ENCODE measurements at places on chromosomes 5 and 9.

DNA sequence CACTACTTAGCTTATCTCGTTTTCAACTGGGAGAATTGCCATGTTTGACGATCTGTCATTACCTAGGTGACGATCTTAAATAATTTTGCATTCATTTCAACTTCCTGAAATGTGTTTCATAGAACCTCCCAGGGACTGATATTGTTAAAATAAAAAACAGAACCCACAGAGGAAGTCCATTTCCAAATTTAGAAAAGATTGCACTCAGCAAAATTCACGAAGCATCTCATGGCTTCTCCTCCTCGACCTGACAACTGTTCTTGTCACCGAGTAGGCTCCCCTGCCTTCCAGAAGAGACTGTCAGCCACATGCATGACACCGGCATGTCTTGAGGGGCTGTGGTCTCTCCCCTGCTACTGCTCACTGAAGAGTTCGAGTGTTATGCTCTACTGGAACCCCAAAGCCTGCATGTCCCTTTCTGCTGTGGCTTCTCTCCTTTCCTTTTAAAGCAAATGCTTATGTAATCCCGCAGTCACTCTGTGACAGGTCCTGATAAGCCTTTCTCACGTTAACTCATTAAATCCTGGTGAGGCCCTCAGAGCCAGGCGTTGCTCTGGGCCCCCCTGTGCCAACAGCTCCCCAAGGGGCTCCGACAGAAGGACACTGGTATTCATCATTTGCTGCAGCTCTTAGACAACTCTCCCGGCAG lies 26.8 kb upstream of the ANKRD33B start:
- no peak for DNase-seq

DNA sequence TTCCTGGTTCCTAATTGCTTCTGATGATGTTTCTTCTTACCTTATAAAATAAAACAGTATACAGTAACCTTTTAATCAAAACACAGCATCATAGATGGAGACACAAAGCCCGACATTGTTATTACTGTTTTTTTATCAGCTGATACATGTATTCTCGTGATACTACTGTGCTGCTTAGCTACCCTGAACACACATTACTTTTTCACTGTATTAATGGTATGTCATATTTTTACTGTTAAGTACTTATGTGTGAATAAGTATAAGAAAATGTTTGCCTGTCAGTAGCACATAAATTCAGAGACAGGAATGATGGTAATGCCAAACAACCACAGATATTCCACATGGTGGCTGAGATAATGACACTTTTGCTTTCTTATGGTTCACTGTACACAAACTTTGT lies 68.7 kb downstream of the RAB24 start:
- DNase-seq, result no peak

- DNase-seq, result no peak
Observed at GRCh38 chr9:124870723-124871122, 8.8 kb downstream of the ARPC5L start.

GRCh38 chr5:103260951-103261350 lies 2.4 kb downstream of the MACIR start:
- DNase-seq, result no peak

GRCh38 chr5:169997798-169998197 lies 17.5 kb upstream of the INSYN2B start:
- DNase-seq, result no peak

- DNase-seq, result no peak
Observed at GRCh38 chr5:50710838-50711237, 44.4 kb downstream of the PARP8 start.

DNA sequence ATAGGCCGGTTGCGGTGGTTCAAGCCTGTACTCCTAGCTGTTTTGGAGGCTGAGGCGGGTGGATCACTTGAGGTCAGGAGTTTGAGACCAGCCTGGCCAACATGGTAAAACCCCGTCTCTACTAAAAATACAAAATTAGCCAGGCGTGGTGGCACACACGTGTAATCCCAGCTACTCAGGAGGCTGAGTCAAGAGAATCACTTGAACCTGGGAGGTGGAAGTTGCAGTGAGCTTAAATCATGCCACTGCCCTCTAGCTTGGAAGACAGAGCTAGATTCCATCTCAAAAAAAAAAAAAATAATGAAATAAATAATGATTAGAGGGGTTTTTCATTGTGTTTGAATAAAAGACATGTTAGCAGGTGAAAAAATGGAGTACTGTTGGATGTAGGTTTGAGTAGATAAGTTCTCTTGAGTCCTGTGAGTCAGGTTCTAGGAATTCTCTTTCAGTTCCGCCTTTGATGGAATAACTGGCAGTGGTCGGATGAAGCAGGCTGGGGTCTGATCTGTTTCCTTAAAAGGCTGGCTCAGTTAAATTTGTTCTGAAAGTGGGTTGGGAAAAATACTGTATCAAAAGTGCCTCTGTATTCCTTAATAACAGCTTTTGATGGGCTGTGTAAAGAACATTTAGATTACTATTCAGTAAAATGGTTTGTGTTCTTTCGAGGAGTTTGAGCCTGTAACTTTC lies 73.2 kb downstream of the AOPEP start:
- DNase-seq, result no peak

Measured in stimulated activated CD4-positive, alpha-beta T cell treated with anti-CD3 and anti-CD28 coated beads, Interleukin-12 subunit alpha, Interleukin-12 subunit beta, amount 100 ng/mL, for 24 hours (primary cell).